ENCODE measurements at places on chromosomes 3 and 15.

- no peak for DNase-seq
Observed at GRCh38 chr15:69317392-69317841, 18.7 kb downstream of the PAQR5 start.

DNA sequence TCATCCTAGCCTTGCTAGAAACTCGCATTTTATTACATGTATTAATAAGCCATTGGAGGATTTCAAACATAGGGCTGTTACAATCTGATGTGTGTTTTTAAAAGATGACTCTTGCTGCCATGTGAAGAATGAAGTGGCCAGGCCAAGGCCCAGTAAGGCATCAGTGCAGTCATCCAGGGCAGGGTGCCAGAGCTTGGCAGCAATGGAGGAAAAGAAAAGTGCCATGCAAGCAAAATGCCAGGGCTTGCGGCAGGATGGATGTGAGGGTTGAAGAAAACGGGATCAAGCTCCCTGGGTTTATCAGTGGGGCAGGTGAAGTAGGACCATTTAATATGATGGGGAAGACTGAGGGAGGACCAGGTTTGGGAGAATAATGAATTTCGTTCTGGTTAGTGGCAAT, 183.6 kb downstream of the MINAR1 start:
- no peak for DNase-seq

DNA sequence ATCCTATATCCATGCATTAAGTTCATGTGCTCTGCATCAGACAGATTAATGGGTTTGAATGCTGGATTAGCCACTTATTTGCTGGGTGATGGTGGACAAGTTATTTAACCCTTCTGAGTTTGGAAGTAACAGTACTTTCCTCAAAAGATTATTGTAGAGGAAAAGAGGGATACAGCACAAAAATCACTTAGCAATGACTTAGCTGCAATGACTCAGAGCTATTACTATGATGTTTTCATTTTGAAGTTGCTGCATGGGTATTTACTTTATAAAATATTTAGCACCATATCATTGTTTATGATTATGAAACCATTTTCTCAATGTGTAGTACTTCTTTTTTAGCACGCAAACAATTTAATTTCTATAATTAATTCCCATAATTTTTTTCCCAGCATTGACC, 248.4 kb downstream of the MYRIP start:
- no peak for DNase-seq

GRCh38 chr3:129435367-129435766, 4.4 kb downstream of the MBD4 start:
- DNase-seq: no peak

- no peak for DNase-seq
Observed at GRCh38 chr3:51307458-51307857, 77.6 kb upstream of the MANF start.

DNA sequence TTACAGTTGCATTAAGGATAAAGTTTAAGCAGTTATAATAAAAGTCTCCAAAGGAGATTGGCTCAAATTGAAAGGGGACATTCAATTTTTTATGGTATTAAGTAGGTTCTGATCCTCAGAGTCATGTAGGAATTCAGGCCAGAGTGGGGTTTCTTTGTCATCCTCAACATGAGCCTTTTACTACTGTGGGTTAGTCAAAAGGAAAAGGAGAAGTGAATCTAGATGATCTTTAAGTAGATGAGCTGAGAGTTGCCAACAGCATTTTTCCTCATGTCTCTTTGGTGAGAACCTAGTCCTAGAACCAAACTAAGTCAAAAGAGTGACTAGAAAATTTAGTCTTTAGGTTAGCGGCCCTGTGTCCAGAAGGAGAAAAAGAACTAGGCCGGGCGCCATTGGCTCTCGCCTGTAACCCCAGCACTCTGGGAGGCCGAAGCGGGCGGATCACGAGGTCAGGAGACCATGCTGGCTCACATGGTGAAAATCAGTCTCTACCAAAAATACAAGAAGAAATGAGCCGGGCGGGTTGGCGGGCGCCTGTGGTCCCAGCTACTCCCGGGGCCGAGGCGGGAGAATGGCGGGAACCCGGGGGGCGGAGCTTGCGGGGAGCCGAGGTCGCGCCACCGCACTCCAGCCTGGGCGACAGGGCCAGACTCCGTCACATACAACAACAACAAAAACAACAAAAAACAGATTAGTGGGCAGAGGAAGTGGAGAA, 4.2 kb upstream of the CHL1 start:
- DNase-seq: no peak

GRCh38 chr3:13850161-13850945, 29.5 kb downstream of the WNT7A start:
- no peak for DNase-seq

- DNase-seq: peak; percentile 72
Observed at GRCh38 chr3:129892857-129893580, 492 bp downstream of the TMCC1 start.

- DNase-seq: no peak
Observed at GRCh38 chr3:155244699-155245098, 48.8 kb downstream of the STRIT1 start.

GRCh38 chr3:36944641-36945270, at the start of gene TRANK1:
TSS of gene TRANK1 (minus strand) at chr3:36945054. CDS start at chr3:36944809, 245 bp downstream.
- no peak for DNase-seq

DNA sequence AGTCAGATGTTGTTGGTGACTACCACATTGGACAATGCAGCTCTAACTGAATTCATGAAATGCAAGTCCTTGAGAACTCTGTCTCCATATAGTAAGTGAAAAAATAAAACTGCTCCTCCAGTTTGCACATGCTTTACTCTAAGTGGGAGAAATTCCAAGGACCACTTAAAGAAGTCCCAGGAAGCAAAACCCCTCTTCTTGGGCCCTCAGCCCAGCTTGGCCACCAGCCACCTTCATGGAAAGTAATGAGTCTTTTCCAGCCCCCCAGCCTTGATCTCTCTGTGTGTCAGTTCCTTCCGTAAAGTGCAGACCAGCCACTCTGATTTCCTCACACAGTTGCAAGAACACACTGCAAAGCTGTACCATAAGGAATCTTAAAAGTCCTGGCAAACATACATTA, 34.5 kb downstream of the DAPK2 start:
- DNase-seq: no peak

GRCh38 chr3:58464866-58465265, 27.0 kb upstream of the KCTD6 start:
- no peak for DNase-seq

DNA sequence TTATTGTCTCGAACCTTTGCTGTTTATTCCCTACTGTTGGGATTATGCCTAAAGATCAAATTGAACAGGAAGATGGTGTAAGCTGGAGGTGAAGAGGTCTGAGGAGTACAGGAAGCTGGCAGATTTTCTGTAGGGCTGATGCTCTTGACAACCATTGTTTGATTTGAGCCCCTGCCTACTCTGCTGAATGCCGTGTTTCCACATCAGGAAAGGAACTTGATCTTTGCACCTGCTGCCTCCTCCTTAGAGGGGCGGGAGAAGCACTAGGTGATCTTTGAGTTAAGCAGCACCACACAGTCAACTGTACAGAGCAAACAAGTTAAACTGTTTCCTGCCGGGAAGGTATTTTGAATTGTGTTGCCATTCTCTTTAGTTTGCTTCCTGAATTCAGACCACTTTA, 364.6 kb upstream of the EPHA6 start:
- peak; percentile 1 for DNase-seq

- no peak for DNase-seq
Observed at GRCh38 chr3:139764936-139765335, 87.2 kb upstream of the NMNAT3 start.

GRCh38 chr3:45746165-45746776, 50.1 kb downstream of the SLC6A20 start:
- no peak for DNase-seq

DNA sequence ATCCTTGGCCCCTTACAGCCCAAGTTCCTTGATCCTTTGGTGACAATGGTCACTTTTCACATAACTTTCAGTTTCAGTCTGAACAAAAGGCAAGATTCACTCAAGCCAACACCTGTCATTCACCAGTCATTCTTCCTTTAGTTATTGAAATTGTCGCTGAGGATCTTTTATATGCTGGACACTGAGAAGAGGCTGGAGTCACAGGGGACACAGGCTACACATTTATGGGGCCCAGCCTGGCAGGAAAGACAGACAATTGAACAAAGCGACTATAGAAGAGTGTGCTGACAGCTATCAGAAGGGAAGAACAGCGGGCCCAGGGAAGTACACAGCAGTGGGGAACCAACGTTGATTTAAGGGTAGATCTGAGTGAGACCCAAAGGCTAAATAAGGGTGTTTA, 69.8 kb upstream of the PROK2 start:
- DNase-seq: no peak

- DNase-seq: peak; percentile 86
Observed at GRCh38 chr3:62318752-62319569, 54.4 kb downstream of the FEZF2 start.

- DNase-seq: no peak
Observed at GRCh38 chr3:187906416-187906815, 161.1 kb upstream of the BCL6 start.

DNA sequence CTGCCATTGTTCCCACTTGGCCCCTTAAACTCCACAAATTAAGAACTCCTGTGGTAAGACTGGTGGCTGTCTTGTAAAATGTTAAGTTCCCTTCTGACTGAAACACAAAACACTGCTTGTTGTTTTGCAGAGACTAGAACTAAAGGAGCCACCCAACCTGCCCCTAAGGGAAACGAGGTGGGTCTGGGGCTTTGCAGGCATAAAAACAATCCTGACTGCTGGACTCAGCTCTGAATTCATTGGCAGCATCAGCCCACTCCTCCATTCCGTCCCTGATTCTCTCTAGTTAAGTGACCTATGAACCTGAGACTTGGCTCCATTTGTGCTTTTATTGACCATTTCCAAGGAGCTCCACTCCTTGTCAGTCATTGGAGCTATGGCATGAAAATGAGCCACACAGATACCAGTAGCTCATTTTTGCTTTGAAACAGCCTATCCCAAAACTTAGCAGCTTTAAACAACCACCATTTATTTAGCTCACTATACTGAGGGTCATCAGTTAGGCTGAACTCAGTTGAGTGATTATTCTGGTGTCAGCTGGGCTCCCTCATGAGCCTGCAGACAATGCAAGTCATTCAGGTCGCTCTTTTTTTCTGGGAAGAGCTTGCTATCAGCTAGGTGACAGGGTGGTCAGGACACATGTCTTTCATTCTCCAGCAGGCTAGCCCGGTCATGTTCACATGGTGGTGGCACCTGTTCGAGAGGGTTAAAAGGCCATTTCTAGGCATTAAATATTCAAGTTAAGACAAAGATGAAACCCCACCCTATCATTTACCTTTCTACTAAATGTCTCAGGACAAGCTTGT, 175.1 kb upstream of the CTNNB1 start:
- no peak for DNase-seq

DNA sequence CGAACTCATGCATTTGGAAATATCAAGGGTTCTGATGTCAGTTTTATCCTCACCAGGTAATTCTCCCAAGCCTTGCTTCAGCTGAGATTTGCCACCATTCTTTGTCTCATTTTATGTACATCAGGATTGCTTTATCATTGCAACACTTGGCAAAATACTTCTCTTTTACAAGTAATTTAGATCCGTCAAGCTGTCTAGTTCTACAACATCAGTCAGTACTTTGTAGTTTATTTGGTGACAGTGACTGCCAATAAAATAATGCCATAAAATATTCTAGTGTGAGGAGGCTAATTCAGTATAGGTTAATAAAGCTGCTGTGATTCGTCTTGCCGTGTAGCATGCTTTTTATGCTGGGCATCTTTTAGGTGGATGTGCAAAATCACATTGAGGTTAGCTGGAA, 565.3 kb upstream of the SGO1 start:
- DNase-seq: no peak

DNA sequence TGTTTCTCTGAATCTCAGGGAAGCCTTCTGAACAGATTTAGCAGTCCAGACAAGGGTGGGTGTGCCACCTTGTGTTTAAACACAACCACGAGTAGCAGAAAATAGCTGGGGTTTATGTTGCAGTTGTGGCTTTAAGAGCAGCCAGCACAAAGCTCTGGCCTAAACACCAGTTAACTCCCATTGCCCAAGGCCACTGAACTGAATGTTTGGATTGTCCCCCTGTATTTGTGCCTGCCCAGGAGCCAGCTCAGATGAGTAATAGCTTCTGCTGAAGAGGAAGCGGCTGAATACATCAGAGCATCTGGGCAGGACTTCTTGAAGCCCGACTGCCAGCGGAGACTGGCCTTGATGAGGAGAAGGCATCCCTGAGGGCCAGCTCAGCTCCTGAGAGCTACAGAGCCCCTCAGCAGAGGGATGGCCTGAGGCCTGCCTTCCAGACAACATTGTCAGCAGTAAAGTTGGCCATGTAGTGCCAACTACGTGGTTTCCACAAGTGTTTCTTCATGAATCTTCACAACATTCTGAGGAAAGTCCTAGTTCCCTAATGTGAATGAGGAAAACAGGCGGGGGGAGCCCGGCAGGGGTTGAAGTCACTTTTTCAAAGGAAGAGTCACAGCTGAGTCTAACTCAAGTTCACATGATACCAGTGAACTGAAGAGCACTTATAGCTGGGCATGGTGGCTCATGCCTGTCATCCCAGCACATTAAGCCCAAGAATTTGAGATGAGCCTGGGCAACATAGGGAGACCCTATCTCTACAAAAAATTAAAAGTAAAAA, 65.8 kb upstream of the ZBTB38 start:
- DNase-seq: no peak

DNA sequence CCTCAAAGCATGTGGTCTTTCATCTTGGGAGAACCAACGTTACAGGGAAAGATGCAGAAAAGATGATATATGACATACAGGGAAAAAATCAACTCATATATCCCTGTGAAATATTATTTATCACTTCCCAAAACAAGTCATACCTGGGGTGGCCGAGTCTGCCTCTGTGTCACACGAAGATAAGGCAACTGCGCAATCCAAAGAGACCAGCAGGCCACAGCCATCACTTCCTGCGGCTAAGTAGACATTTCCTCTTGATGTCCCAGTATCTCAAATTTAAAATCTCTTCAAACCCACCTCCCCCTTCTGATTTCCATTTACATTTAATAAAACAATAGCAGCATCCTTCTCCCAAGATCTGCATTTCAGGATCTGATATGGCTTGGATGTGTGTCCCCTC, 71.5 kb downstream of the IGF2BP2 start:
- no peak for DNase-seq

GRCh38 chr3:149273096-149273751, 51.6 kb upstream of the CP start:
- DNase-seq: peak; percentile 71

- DNase-seq: no peak
Observed at GRCh38 chr3:88291486-88291885, 141.7 kb downstream of the C3orf38 start.

GRCh38 chr3:78881501-78881900, 886.3 kb downstream of the ROBO1 start:
- DNase-seq: no peak

GRCh38 chr3:112619295-112619694, 21.6 kb downstream of the CCDC80 start:
- DNase-seq: no peak

- DNase-seq: no peak
Observed at GRCh38 chr3:185311991-185312390, 50.9 kb upstream of the MAP3K13 start.

Measured in neuronal stem cell (in vitro differentiated cells).